ENCODE measurements at places on chromosomes 1 and 21.
A peak's percentile ranks its signal among the peaks of the same experiment; 100 is the strongest.

DNA sequence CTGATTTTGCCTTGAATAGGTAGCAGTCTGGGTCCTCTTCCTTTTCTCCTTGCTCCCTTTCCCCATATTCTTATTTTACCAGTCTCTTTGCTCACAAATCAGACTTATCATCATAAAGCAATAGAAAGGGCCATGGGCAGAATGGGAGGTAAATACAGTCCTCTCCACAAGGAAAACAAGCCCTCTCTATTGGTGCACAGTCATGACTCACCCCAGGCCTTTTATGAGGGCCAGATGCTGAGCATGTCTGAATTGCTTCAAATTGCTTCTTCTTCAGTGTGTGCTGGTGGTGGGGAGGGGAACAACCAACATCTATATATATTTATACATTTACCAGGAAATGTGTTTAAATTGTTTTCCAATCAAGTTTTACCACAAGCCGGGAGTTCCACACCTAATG lies 75.2 kb downstream of the GFI1 start:
- DNase-seq, result no peak

- no peak for DNase-seq
Observed at GRCh38 chr21:46406001-46406400, 52.7 kb upstream of the DIP2A start.

- DNase-seq, result no peak
Observed at GRCh38 chr1:240650877-240651276, 38.9 kb upstream of the GREM2 start.

GRCh38 chr1:212630158-212630900 lies 21.8 kb downstream of the ATF3 start:
- DNase-seq, result peak; percentile 72

GRCh38 chr21:32332463-32332951 lies 33.9 kb downstream of the MRAP start:
- DNase-seq, result no peak

GRCh38 chr1:159600894-159601293 lies 13.3 kb downstream of the APCS start:
- no peak for DNase-seq

DNA sequence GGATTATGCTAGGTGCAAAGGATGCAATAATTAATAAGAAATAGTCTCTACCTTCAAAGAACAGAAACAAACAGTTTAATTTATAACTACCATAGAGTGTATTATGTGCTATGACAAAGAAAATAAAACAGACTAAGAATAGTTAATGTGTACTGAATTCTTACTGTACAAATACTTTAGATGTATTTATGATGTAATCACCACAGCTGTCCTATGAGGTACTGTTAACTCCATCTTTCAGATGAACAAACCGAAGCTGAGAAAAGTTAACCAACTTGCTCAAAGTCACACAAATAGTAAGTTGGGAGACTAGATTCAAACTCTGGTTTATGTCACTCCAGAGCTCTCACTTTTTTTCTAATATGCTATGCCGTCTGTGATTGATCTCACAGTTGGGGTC lies 77.0 kb upstream of the FGGY start:
- DNase-seq, result no peak

DNA sequence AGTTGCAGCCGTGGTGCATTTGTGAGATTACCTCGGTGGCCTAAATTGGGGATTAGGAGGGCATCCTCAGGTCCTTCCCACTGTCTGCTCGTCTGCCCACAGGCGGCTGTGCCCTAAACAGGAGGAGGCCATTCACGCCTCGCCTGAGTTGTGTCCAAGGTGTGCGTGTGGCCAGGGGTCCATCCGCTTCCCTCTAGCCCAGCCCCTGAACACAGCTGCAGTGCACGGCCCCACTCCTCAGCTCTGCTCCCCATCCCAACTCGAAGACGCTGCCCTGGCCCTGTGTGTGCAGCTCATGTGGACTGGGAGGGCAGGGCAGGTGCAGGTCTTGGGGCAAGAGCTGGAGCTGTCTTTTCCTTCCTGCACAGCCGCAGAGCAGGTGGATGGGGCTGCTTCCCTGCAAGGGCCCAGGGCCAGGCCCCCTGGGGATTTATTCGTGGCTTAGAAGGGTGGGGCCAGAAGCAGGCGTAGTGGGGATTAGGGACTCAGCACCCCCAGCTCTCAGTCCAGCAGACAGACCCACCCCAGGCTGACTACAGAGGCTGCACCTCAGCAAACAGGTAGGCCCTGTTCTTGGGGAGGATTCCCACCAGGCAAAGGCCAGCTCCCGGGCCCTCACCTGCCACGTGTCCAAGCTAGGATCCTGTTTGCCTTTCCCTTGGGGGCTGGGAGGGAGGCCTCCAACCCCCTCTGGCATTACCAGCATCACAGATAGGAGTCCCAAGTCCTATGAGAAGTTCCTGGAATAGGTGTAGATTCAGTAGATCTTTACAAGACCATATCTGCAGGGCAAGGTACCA lies 4.3 kb downstream of the GUK1 start:
- no peak for DNase-seq

GRCh38 chr1:29633771-29634170 lies 397.4 kb downstream of the PTPRU start:
- DNase-seq, result peak; percentile 6

All from Peyer's patch (tissue), 4 donors.